ENCODE measurements at places on chromosomes 13 and 19.
A peak's percentile ranks its signal among the peaks of the same experiment; 100 is the strongest.

GRCh38 chr19:821825-822503, at the start of gene PLPPR3:
PLPPR3 (minus strand) TSS chr19:821955; CDS start chr19:821559, 396 bp downstream.
- peaks cover under 1% of the 10 kb centered on the region for H3K27me3 ChIP-seq
- peaks cover 5% of the 10 kb centered on the region for H3K36me3 ChIP-seq
- H3K27ac ChIP-seq, result no peak within 1 kb of the TSS
- no peak within 1 kb of the TSS for H3K4me3 ChIP-seq

GRCh38 chr13:95703576-95703975, 26.6 kb downstream of the DNAJC3 start:
- no peaks in the 10 kb centered on the region for H3K36me3 ChIP-seq
- H3K4me3 ChIP-seq, result no peak overlapping the region
- no peak for DNase-seq
- H3K27me3 ChIP-seq, result no peaks in the 10 kb centered on the region
- no peak overlapping the region for H3K27ac ChIP-seq
- peaks cover 4% of the 10 kb centered on the region for H3K4me1 ChIP-seq

DNA sequence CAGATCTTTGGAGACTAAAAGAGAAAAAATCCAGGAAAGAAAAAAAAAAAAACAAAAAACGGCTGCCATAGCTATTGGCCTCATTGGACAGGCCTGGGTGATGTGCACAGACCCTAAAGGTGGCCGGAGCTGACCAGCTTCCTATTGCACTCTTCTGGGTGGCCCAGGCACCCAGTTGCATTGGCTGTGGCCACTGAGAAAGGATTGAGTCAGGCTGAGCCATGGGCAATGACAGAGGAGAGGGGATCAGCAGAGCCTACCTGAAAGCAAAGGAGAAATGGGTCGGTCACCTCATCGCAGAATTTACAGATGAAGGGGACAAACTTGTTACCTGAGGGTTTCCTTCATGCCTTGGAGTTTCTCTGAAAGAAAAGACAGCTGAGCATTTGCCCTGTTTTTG, 17.3 kb downstream of the HMGB1 start:
- no peaks in the 10 kb centered on the region for H3K36me3 ChIP-seq
- H3K27ac ChIP-seq, result no peak overlapping the region
- no peaks in the 10 kb centered on the region for H3K4me1 ChIP-seq
- H3K4me3 ChIP-seq, result no peak overlapping the region
- DNase-seq, result no peak

DNA sequence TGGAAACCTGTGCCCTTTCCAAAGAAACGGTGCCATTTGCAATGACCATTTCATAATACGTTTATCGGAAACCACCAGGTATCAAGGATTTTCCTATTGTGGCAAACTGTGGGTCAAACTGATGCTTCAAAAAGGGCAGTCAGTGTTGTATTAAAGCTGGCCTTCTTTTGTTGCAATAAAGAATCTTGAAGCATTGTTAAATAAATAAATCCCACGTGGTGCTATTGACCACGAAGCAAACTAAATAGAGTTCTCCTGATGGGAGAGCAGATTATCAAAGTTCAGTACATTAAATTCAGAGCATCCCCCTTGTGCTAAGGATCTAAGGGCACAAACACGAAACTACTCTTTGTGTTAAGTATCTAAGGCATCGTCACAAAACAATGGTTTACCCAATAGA, 545.9 kb upstream of the MIR17HG start:
- no peak overlapping the region for H3K4me3 ChIP-seq
- H3K36me3 ChIP-seq, result no peaks in the 10 kb centered on the region
- no peaks in the 10 kb centered on the region for H3K27me3 ChIP-seq
- no peak overlapping the region for H3K27ac ChIP-seq
- H3K4me1 ChIP-seq, result no peaks in the 10 kb centered on the region
- DNase-seq, result no peak

- no peak overlapping the region for H3K27ac ChIP-seq
- H3K36me3 ChIP-seq, result peaks cover 12% of the 10 kb centered on the region
- no peaks in the 10 kb centered on the region for H3K27me3 ChIP-seq
- no peak overlapping the region for H3K4me3 ChIP-seq
- no peak for DNase-seq
Observed at GRCh38 chr19:57348136-57348535, 2.9 kb upstream of the ZNF304 start.

DNA sequence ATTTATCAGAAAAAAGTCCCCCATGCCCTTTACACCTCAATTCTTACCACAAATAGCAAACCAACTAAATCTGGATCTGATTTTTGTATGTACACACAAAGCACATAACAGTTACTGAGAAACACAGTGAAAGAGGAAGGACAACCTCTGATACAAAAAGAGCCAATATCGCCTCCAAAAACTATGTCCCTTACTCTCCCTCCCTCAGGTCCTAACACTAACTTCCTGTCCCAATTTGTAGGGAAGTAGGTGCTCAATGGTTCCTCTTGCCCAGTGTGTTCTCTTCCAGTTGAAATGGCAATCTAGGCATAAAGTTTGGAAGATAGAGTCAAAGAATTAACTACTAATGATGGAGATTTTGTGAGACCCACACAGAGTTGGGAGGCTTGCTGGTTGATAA, 15.8 kb upstream of the FPR3 start:
- no peaks in the 10 kb centered on the region for H3K4me1 ChIP-seq
- peaks cover 22% of the 10 kb centered on the region for H3K27me3 ChIP-seq
- no peaks in the 10 kb centered on the region for H3K36me3 ChIP-seq
- H3K27ac ChIP-seq, result no peak overlapping the region
- H3K4me3 ChIP-seq, result no peak overlapping the region

- H3K27me3 ChIP-seq, result no peaks in the 10 kb centered on the region
- no peak for DNase-seq
- H3K4me3 ChIP-seq, result no peak overlapping the region
Observed at GRCh38 chr13:98563071-98563470, 13.8 kb downstream of the STK24 start.

DNA sequence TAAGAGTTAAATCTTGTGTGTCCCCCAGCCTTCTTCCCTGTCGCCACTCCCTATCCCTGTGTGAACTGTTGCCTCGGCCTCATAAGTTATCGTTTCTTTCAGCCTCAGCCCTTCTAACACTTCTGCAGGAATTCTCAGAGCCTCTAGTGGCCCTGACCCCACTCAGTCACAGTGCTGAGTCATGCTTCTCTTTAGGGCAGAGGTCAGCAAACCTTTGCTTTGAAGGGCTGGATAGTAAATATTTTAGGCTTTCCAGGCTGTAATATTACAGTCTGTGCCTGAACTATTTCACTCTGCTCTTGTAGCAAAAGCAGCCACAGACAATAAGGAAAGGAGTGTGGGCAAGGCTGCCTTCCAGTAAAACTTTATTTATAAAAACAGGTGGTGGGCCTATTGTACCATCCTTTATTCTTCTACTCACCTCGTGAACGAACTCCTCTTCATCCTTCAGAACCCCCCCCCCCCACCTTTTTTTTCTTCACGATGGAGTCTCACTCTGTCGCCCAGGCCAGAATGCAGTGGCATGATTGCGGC, 22.1 kb downstream of the MYO9B start:
- H3K27ac ChIP-seq, result no peak overlapping the region
- no peaks in the 10 kb centered on the region for H3K27me3 ChIP-seq

- no peaks in the 10 kb centered on the region for H3K27me3 ChIP-seq
- no peak for DNase-seq
Observed at GRCh38 chr13:109007946-109008345, 378.5 kb downstream of the MYO16 start.

- peak; percentile 57 for DNase-seq
- no peaks in the 10 kb centered on the region for H3K27me3 ChIP-seq
- H3K4me3 ChIP-seq, result no peak overlapping the region
- no peaks in the 10 kb centered on the region for H3K36me3 ChIP-seq
- H3K4me1 ChIP-seq, result peaks cover 23% of the 10 kb centered on the region
Observed at GRCh38 chr19:51246164-51246552, 4.7 kb upstream of the SIGLECL1 start.

- H3K36me3 ChIP-seq, result no peaks in the 10 kb centered on the region
- H3K27me3 ChIP-seq, result peaks cover 63% of the 10 kb centered on the region
- no peak for DNase-seq
- no peak overlapping the region for H3K4me3 ChIP-seq
Observed at GRCh38 chr13:27975564-27976361, 6.6 kb upstream of the CDX2 start.

DNA sequence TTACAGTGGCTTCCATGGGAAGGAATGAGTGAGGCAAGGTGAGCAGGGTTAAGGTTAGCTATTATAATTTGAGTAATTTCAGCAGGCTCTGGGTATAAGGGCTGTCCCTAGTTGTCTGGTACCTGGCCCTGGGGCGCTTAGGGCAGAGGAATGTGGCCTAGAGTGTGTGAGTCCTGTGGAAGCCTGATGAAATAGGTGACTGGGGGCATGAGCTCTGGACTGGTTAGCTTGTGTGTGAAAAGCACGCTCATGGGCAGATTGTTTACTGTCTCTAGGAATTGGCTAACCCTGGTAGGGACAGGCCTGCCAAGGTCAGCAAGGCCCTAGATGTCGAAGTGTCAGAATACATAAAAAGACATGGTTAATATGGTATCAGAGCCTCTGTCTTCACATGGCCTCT, 42.5 kb downstream of the SPRYD7 start:
- no peak overlapping the region for H3K4me3 ChIP-seq
- no peaks in the 10 kb centered on the region for H3K36me3 ChIP-seq
- H3K27me3 ChIP-seq, result no peaks in the 10 kb centered on the region
- DNase-seq, result no peak

- no peaks in the 10 kb centered on the region for H3K36me3 ChIP-seq
- H3K27me3 ChIP-seq, result peaks cover 13% of the 10 kb centered on the region
- no peak overlapping the region for H3K4me3 ChIP-seq
- no peak overlapping the region for H3K27ac ChIP-seq
Observed at GRCh38 chr13:96900986-96901385, 93.3 kb downstream of the OXGR1 start.

- H3K27ac ChIP-seq, result no peak overlapping the region
- H3K4me1 ChIP-seq, result no peaks in the 10 kb centered on the region
- DNase-seq, result no peak
Observed at GRCh38 chr13:112362021-112362420, 14.1 kb upstream of the SPACA7 start.

GRCh38 chr19:45682117-45682516, 9.6 kb downstream of the SNRPD2 start:
- H3K4me1 ChIP-seq, result peaks cover 8% of the 10 kb centered on the region
- peak overlapping the region; percentile 11 for H3K27ac ChIP-seq
- H3K36me3 ChIP-seq, result peaks cover 74% of the 10 kb centered on the region
- H3K4me3 ChIP-seq, result peak overlapping the region; percentile 73
- DNase-seq, result no peak

DNA sequence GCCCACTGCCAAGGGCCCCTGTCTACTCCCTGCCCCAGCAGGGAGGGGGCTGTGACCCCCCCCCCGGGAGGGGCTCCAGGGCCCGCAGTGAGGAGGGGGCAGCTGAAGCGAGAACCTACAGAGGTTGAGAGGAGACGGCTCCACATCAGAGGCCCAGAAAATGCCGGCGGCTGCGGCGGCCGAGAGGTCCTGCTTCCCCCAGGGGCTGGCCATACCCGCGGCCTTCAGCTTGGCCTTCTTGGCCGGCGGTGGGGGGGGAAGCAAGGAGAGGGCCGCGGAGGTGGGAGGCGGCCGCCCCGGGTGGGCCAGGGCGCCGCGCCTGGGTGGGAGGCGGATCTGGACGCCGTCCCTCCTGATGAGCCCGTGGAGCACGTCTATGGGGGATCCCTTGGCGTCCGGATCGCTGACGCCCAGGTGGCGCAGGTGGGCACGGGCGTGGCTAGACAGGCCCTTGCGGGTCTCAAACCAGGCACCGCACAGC, 9.2 kb upstream of the AKAP8L start:
- H3K36me3 ChIP-seq, result peaks cover 29% of the 10 kb centered on the region
- DNase-seq, result no peak
- H3K27ac ChIP-seq, result no peak overlapping the region

- peak overlapping the region; percentile 41 for H3K4me3 ChIP-seq
- H3K4me1 ChIP-seq, result no peaks in the 10 kb centered on the region
- H3K27me3 ChIP-seq, result no peaks in the 10 kb centered on the region
- no peak overlapping the region for H3K27ac ChIP-seq
- peak; percentile 84 for DNase-seq
Observed at GRCh38 chr19:1074544-1075283, 7.7 kb downstream of the ARHGAP45 start.

DNA sequence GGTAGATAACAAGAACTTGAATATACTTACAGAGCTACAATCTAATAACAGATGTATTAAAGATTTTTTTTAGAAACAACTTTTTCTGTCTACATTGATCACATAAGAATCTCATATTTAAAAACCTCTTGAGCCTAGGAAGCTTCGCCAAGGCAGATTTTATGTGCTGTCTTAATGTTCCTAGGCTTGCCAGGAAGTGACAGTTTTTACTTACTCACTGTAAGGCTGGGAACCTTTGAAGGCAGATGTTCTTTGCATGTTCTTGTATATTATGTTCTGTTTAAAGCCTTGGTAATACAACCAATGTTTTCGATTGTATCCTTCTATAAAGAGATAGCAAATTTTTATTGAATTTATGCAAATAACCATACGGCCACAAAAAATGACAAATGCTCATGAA, 492.7 kb downstream of the GPC5 start:
- no peaks in the 10 kb centered on the region for H3K4me1 ChIP-seq
- H3K36me3 ChIP-seq, result no peaks in the 10 kb centered on the region
- no peak for DNase-seq
- H3K4me3 ChIP-seq, result no peak overlapping the region
- no peak overlapping the region for H3K27ac ChIP-seq

- no peak for DNase-seq
- H3K4me3 ChIP-seq, result no peak overlapping the region
- H3K36me3 ChIP-seq, result peaks cover 5% of the 10 kb centered on the region
- no peak overlapping the region for H3K27ac ChIP-seq
Observed at GRCh38 chr19:30077851-30078355, 135.9 kb downstream of the URI1 start.

GRCh38 chr19:40089462-40089861, 1.3 kb downstream of the ZNF780A start:
- peak overlapping the region; percentile 95 for H3K4me3 ChIP-seq
- DNase-seq, result peak; percentile 10
- H3K27ac ChIP-seq, result peak overlapping the region; percentile 97

DNA sequence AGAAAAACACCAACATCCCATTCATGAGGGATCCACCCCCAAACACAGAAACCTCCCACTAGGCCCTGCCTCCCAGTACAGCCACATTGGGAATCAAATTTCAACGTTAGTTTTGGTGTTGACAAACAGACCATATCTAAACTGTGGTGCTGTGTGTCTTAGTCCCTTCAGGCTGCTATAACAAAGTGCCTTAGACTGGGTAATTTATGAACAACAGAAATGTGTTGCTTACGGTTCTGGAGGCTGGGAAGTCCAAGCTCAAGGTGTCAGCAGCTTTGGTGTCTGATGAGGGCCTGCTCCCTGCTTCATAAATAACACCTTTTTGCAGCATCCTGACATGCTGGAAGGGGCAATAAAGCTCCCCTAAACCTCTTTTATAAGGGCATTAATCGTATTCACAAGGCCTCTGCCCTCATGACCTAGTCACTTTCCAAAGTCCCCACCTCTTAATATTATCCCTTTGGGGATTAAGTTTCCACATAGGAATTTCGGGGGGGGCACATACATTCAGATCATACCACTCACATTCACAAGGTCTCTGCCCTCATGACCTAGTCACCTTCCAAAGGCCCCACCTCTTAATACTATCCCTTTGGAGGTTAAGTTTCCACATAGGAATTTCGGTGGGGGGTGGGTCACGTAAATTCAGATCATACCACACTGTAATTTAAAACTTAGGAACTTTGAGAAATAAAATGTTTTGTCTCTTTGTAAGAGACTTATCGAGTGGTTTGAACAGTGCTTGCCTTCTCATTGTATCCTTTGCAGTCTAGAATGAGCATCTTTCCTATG, 27.5 kb downstream of the ZNF507 start:
- H3K36me3 ChIP-seq, result peaks cover 33% of the 10 kb centered on the region
- peaks cover 55% of the 10 kb centered on the region for H3K4me1 ChIP-seq
- no peaks in the 10 kb centered on the region for H3K27me3 ChIP-seq
- H3K4me3 ChIP-seq, result peak overlapping the region; percentile 60
- no peak for DNase-seq
- peak overlapping the region; percentile 95 for H3K27ac ChIP-seq

GRCh38 chr13:104900191-104900817, 1635.2 kb downstream of the EFNB2 start:
- no peaks in the 10 kb centered on the region for H3K4me1 ChIP-seq
- H3K27ac ChIP-seq, result no peak overlapping the region
- H3K36me3 ChIP-seq, result no peaks in the 10 kb centered on the region
